Esophagus muscularis mucosa (tissue), 4 donors: ENCODE measurements at places on chromosomes 3 and 15. TPM values are rescaled to one million over a fixed set of nuclear protein-coding genes. Genes with fewer than 3 reads are reported as not detected.

DNA sequence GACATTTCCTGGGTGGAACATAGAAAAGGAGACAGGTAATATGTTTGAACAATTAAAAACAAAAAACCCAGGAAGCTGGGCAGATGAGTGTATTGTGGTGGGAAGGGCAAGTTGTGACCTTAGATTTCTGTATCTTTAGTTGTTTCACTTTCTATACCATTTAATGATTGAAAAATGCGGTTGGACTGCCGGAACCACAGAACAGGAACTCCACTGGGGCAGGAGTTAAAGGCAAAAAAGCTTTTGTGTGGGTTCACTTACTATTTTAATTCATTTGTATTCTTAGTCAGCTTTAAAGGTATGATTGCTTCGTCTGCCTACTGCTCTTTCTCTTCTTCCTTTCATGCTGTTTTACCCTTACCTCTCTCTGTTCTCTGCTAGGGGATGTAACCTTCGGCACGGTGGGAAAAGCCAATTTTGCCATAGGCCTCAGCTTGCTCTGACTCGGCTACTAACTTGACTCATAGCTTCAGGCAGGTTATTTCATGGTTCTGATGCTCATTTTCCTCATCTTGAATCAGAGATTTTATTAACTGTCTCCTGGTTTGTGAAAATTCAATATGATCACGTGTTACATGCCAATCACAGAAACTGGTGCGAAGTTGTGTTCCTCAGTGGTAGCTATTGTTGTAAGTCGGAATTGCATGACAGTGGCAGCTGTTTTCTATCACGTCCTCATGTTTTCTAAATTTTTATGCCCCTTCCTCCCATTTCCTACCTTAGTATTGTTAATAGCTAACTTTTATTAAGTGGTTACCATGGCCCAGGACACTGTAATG, 1.6 kb upstream of the MCTP2 start:
- no peak for DNase-seq
- no peak overlapping the region for H3K27ac ChIP-seq
- no peaks in the 10 kb centered on the region for H3K27me3 ChIP-seq
- no peak overlapping the region for H3K4me3 ChIP-seq
- H3K36me3 ChIP-seq, result no peaks in the 10 kb centered on the region
- peaks cover 13% of the 10 kb centered on the region for H3K4me1 ChIP-seq

Gene FEM1B
- total RNA-seq, result 53.1 TPM

DNA sequence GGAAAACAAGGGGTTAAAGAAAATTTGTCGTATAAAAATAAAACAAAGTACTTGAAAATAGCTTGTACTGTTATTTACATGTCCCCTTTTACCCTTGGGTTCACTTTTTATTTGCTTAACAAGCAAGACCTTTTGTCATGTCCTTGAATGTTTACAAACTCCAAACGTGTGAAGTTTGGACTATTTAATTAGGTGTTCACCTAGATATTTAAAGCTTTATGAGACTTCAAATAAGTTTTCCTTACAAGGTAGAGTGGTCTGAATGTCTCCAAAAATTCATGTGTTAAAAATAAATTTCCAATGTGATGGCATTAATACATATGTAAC, 242.0 kb upstream of the TTC14 start:
- no peak overlapping the region for H3K4me3 ChIP-seq
- no peaks in the 10 kb centered on the region for H3K36me3 ChIP-seq
- H3K27me3 ChIP-seq, result no peaks in the 10 kb centered on the region
- no peak for DNase-seq
- H3K27ac ChIP-seq, result no peak overlapping the region

DNA sequence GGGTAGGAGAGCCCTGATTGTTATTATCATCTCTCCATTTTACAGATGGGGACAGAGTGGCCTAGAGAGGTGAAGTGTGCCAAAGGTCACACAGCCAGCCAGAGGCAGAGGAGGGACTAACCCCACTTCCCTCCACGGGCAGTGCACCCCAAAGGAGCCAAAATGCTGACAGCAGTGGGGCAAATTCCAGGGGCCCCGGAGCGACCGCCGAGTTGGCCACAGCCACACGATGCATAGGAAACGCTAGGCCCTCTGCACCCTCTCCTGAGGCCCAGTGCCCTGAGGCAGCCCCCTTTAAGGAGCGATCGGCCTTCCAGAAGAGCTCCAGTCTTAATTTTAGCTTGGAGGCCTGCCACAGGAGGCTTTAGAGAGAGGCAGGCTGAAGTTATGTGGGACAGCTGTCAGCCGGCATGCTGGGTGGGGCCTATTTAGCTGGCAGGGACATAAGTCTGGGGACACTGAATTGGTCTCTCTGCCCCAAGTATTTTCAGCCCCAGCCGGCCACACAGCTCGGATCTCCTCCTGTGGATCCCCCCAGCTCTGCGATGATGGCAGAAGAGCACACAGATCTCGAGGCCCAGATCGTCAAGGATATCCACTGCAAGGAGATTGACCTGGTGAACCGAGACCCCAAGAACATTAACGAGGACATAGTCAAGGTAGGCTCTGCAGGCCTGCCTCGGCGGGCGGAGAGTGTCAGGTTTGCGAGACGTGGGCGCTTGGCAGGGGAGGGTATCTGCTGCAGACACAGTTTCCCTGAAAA, at the start of gene CAV3:
Gene CAV3 (plus strand): TSS at position 471 of the 763 bp plus-strand sequence. CDS start 75 bp downstream, at position 546.
- H3K4me1 ChIP-seq, result no peaks in the 10 kb centered on the region
- peaks cover 16% of the 10 kb centered on the region for H3K27me3 ChIP-seq
- no peaks in the 10 kb centered on the region for H3K36me3 ChIP-seq

DNA sequence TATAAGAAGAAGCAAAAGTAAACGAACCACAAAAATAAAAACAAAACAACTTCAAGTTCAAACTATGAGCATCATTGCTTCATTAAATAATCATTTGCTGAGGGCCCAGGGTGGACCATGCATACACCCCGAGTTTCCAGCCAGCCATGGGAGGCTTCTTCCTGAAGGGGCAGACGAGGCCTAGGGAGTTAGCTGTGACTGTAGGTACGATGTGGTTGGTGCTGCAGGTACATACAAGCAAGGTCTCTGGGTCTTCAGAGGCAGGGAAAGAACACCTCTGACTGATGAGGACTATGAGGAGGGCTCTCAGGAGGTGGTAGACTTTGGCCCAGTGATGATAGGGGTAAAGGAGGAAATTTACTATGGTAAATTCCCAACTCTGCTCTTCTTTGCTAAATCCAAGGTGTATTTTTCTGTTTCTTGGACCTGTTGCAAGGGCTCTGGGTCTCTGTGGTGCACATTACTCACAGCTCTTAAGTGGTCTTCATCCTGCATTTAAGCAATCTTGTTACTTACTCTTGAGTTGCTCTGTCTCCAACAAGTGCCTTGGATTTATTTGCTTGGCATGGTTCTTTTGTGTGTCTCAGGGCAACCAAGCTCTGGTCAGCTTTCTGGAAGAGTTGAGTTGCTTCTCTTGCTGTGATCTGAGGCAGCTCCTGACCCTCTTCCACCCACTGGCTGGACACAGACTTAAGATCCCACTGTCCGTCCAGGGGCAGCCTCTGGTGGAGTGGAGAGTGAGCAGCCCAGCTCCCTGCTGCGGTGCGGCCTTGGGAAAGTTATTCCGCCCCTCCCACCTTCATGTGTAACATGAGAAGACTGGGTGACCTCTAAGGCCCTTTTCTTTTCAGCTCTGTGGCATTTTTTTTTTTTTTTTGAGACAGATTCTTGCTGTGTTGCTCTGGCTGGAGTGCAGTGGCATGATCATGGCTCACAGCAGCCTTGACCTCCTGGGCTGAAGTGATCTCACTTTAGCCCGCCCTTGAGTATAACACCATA, 56.1 kb upstream of the KIF23 start:
- H3K27ac ChIP-seq, result no peak overlapping the region
- H3K27me3 ChIP-seq, result no peaks in the 10 kb centered on the region
- no peaks in the 10 kb centered on the region for H3K4me1 ChIP-seq
- no peak overlapping the region for H3K4me3 ChIP-seq

Gene DIS3L
- 35.3 TPM for total RNA-seq

DNA sequence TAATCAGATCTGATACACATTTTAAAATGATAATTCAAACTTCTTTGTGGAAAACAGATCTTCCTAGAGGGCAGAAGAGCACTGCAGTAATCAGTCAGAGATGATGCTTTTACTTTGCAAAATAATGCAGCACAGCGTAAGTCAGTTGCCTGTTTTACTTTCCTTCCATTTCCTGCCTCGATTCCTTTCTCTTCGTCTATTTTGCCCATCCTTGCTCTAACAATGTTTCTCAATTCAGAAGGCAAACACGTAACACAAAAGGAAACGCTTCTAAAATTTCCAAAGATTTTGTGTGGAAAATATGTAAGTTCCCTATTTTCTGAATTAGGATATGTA, 119.9 kb downstream of the P3H2 start:
- no peaks in the 10 kb centered on the region for H3K27me3 ChIP-seq
- H3K36me3 ChIP-seq, result no peaks in the 10 kb centered on the region
- H3K4me3 ChIP-seq, result no peak overlapping the region

Gene RARRES1
- 6.6 TPM for total RNA-seq
